ENCODE measurements at places on chromosomes 4 and X.

DNA sequence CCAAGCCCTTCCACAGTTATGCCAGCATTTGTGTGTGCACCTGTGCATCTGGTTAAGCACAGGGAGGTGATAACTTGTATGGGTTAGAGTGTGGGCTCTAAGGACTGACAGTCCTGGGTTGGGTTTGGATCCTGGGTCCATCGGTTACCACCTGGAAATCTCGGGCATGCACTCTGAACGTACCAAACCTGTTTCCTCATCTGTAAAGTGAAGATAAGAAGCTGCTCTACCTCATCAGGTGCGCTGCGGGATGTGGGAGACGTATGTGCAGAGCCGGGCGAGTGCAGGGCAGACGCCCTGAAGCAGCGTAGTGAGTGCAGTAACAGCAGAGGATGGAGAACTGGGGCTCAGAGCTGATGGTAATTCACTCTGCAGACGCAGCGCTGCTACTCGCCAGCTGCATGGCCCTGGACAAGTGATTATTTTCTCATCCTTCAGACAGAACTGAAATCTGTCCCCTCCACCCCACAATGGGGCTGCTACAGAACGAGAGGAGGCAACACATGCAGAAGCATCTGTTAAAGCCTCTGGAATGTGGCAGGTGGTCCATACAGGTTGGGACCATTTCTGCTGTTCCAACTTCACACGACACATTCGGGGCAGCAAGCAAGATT lies 64.4 kb downstream of the HADH start:
- no peak for DNase-seq

GRCh38 chrX:138487866-138488265 lies 223.7 kb downstream of the FGF13 start:
- DNase-seq, result no peak

DNA sequence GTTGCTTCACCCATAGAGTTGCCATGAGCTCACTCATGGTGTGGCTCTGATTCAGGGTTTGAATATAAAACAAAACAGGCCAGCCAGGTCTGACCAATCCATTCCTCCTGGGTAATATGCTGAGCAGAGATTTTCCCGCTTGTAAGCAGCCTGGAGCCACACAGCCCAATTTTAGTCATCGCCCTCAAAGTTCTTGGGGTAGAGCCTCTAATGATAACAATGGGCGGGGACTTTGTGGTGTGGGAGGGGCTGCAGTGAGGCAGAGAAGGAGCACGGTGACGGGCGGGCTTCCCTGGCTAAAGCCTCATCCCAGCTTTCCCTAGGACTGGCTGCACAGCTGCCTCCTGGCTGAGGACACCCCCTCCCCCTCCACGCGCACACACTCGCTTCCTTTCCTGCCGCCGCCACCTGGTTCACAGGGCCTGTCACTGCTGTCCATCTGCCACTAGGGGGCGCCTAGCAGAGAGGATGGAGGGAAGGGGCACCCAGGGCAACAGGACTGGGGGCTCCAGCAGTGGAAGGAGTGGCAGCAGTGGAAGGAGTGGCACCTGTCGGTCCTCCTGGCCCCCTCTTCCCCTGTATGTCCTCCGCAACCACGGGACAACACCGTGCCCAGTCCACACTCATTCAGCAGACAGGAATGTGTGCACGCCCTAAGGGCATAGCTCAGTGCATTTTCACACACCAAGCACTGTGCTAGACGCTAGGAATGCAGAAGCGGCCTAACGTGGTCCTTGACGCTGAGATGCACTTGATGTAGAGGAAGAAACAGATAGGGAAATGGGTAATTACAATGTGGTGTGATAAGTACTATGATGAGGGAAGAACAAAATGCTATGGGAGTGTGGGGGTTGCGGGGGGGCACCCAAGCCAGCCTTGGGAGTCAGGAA lies 26.8 kb downstream of the PRPS1 start:
- DNase-seq, result peak; percentile 75

DNA sequence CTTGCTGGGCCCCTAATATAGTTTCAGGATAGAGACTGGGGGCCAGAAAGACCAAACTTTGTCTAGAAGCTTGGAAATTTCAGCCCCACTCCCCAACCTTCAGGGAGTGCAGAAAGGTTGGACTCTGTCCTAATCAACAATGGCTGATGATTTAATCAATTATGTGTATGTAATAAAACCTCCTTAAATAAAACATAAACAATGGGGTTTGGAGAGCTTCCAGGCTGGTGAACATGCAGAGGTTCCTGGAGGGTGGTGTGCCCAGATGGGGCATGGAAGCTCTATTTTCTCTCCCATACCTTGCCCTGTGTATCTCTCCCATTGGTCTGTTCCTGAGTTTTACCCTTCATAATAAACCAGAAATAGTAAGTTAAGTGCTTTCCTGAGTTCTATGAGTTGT lies 174.2 kb downstream of the GC start:
- no peak for DNase-seq

GRCh38 chr4:185542626-185543315 lies 7.5 kb upstream of the PDLIM3 start:
- no peak for DNase-seq

- DNase-seq, result no peak
These were observed 26.0 kb downstream of the ZNF81 start for GRCh38 chrX:47862680-47863079.

DNA sequence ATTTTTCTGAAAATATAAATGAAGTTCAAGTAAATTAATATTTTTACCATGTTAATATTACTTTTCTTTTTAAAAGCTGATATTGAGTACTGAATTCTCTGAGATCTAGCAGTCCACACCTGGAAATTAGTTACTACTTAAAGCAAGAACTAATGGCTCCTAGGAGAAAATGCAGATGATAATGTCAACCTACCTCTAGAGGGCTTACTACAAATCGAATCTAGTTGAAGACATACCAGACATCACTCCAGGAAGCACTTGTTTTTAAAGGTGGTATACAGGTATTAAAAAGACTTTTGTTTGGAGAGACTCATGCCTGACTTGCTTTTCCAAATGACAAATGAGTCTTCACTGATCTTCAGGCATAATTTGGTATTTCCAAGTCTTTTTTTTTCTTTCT lies 516.4 kb upstream of the BOD1L1 start:
- no peak for DNase-seq

GRCh38 chrX:24343719-24344118 lies 16.7 kb upstream of the SUPT20HL1 start:
- DNase-seq, result no peak

DNA sequence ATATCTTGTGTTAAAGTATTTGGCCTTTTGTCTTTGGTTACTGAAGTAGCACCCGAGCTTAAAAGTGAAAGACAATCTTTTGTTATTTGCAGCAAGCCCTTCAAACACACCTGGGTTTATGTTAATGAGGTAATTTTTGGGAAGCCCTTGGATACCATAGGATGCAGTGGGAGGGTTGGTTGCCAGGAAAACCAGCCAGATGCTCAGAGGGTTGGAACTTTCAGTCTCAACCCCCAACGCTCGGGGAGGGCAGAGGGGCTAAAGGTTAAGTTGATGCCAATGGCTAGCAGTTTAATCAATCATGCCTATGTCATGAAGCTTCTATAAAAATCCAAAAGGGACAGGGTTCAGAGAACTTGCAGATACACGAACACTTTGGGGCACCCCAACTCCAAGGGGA lies 17.2 kb upstream of the GPR173 start:
- no peak for DNase-seq

DNA sequence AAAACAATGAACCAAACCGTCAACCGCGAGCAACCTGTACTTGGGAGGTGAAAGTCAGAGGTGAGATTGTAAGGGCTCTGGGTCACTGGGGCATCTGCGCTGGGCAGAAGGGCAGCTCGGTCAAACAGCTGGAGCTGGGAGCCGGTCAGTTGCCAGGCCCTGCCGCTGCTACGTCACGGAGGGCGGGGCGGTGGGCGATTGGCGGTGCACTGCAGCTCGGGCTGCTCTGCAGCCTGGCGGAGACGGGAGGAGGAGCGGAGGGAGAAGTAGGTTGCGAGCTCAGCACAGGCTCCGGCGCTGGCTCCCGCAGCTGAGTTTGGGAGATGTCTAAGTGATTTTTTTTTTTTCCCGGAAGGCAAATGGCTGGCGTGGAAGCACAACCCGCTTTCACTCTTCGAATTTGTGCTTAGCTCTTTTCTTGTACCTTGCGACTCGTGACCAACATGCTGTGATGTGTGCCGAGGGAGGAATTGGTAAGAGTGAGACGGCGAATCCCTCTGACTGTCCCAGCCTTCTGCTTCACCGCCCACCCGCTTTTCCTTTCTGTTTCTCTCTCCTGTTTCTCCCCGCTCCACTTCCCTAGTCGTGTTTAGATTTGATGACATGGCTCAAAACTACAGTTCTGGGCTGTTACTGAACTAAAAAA lies at the start of gene ATP10D:
Gene ATP10D (plus strand): TSS at position 229 of the 646 bp plus-strand sequence. CDS start 27,266 bp downstream, outside the sequence.
- DNase-seq, result peak; percentile 70

Measured in H1 (cell line).